DND-41 (cell line): ENCODE measurements at places on chromosomes 5 and 9.
A peak's percentile ranks its signal among the peaks of the same experiment; 100 is the strongest.

GRCh38 chr9:98886691-98887229, 56.9 kb upstream of the COL15A1 start:
- DNase-seq, result no peak

- DNase-seq, result peak; percentile 13
These were observed 33.1 kb downstream of the DAB2IP start for GRCh38 chr9:121684381-121685145.

GRCh38 chr5:173456181-173456580, 128.0 kb upstream of the STC2 start:
- no peak for DNase-seq

- peak; percentile 71 for DNase-seq
These were observed 861 bp downstream of the ZFYVE16 start for GRCh38 chr5:80408484-80409366.

DNA sequence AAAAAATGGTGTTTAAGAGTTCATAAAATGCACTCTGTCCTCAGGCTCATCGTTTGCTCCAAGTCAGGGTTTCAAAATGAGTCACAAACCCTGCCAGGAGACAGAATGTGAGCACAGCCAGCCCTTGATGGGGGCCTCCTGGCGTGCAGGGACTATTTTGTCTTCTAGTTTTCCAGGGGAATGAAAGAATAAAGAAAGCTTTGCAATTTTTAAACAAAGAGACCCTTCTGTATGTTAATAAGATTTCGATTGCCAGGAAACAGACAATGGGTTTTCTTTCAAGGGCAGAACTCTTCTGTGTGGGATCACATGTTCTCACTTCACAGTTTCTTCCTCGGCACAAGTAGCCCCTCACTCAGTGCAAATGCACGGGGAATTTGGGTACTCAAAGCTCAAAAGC, 121.4 kb upstream of the C6 start:
- no peak for DNase-seq
